ENCODE measurements at places on chromosomes 12 and 14. TPM values are rescaled to one million over a fixed set of nuclear protein-coding genes. Genes with fewer than 3 reads are reported as not detected.

Gene OTOGL
- total RNA-seq, result 0.31 TPM

Gene NFATC4
- 47.3 TPM for total RNA-seq

Gene ADAMTS20
- 4.5 TPM for total RNA-seq

Gene DENR
- total RNA-seq, result 78.1 TPM

Gene CLEC6A
- total RNA-seq, result not detected

Gene EML5
- total RNA-seq, result 0.55 TPM

Gene UNC79
- total RNA-seq, result 2.5 TPM

Gene RIMKLB
- total RNA-seq, result 75.7 TPM

Gene ANKS1B
- 8.5 TPM for total RNA-seq

Gene KLRC4
- total RNA-seq, result not detected

Gene OAS3
- 0.73 TPM for total RNA-seq

Gene EMP1
- total RNA-seq, result 0.65 TPM

DNA sequence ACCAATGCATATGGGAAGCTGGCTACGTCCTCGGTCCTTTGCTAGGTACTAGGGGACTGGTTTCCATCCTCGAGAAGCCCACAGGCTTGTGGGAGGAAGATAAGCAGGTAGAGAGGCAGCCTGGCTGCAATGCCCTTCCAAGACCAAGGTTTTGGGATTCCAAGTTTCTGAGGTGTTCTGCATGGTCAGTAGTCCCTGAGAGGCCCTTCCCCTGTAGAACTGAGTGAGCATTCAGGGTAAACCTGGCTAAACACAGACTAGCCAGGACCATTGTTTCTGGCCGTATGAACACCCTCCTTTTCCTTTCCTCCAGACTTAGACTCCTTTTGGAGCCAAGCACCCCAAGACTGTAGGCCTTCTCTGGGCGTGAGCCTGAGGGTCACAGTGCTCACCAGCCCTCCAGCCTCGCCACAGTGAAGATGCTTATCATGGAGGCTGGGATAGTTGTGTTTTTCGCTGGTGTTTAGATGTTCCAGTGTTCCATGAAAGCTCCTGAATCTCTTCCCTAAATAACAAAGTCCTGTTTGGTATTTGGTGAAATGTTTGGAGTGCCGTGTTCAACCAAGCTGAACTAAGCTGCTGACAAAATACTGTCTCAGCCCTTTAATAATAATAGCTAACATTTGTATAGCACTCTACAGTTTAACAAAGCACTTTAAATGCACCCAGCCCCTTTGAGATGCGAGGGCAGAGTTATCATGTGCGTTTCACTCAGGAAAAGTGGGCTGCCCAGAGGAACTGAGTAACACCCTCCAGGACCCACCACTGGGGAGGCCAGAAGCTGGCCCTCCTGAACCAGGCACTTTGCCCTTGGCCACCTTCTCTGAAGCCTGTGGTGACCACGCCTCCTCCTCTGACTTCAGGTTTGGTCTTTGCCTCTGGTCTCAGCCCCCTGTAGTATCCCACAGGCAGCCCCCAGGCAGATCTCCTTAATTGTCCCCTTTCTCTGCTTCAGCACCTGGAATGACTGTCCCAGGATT is 284.5 kb downstream of the CACNA1C start:
- H3K27me3 ChIP-seq, result no peaks in the 10 kb centered on the region
- no peak for DNase-seq
- H3K4me1 ChIP-seq, result no peaks in the 10 kb centered on the region
- H3K4me3 ChIP-seq, result no peak overlapping the region
- no peaks in the 10 kb centered on the region for H3K36me3 ChIP-seq

DNA sequence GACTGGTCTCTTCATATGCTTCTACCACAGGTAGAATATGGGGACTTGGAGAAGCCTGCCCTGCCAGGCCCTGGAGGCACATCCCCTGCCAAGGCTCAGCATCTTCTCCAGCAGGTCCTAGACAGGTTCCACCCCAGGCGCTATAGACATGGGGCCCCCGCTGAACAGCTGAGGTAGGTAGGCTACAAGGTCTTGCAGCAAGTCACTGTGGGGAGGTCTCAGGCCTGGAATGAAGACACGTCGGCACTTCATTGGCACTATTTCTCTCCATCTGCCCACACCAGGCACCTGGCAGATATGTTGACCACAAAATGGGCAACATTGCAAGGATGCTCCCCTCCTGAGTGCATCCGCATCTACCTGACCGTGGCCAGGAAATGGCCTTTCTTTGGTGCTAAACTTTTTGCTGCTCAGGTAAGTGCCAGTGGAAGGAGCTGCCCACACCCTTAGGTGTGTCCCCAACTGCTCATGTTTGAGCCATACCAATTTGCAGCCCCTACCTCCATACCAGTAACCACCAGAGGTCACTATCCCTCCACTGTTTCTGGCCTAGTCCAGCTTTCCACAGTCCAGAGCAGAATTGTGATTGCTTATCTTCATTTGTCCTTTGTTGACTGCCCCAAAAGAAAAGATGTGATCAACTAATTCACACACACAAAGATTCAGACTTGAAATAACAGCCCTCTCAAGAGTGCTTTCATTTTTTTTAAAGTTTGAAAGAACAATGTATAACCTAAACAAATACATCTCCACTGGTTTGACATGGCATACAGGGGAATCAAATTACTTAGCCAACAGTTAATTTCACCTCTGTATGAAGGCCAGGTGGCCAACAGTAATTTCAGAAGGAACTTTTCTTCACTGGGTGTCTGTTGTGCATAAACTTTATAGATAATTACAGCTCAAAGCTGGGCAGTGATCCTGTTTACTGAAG is 16.1 kb downstream of the PIGH start:
- no peak overlapping the region for H3K4me3 ChIP-seq
- H3K36me3 ChIP-seq, result peaks cover 21% of the 10 kb centered on the region
- no peak overlapping the region for H3K27ac ChIP-seq
- no peak for DNase-seq

GRCh38 chr12:71871116-71871515 is 31.6 kb downstream of the TBC1D15 start:
- no peak overlapping the region for H3K27ac ChIP-seq
- H3K4me3 ChIP-seq, result no peak overlapping the region
- DNase-seq, result no peak
- H3K36me3 ChIP-seq, result no peaks in the 10 kb centered on the region
- no peaks in the 10 kb centered on the region for H3K4me1 ChIP-seq

GRCh38 chr12:42446761-42447160 is 120.8 kb downstream of the PPHLN1 start:
- H3K4me3 ChIP-seq, result no peak overlapping the region
- H3K27ac ChIP-seq, result no peak overlapping the region
- peak; percentile 33 for DNase-seq
- H3K27me3 ChIP-seq, result no peaks in the 10 kb centered on the region
- H3K4me1 ChIP-seq, result no peaks in the 10 kb centered on the region
- peaks cover 14% of the 10 kb centered on the region for H3K36me3 ChIP-seq

DNA sequence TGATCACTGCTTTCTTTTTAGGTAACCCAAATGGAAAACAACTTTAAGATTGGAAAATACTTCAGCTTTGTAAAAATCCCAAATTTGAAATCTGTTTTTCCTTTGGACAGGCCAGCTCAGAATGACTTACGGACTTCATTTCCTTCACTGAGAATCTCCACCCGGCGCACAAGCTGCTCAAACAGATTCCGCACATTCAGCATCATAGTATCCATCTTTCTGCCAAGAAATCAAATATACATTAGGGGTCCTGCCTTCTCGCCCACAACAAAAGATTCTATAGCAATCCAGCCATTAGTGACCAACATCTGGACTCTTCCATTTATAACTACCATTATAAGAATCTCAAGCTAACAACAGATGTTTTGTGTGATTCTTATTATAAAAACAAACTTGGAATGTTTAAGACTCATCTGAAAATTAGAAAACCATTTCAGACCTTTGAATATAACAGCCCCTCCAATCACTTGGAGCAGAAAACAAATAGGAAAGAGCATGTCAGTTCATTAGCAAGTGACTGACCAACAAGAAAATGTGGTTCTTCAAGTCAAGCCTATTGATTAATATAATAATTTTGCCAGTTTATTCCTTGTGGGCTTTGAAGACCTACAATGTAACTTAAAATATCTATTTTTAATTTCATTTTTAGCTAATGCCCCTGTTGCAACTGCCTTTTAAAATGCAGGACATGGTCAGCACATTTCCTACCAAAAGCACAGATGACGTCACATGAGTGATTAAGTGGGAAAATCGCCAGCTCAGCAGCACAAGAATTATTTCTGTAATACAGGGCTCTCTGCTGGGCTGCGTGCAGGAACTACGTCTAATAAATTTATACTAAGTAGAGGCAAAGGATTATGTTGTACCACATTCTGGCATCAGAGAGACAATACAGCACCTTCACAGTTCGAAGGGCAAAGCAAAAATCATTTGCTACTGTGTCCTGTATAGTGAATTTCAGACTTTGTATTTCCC is 8.5 kb downstream of the RACGAP1 start:
- DNase-seq, result no peak
- H3K27ac ChIP-seq, result no peak overlapping the region
- H3K4me1 ChIP-seq, result peaks cover 2% of the 10 kb centered on the region
- H3K36me3 ChIP-seq, result no peaks in the 10 kb centered on the region
- H3K4me3 ChIP-seq, result no peak overlapping the region

GRCh38 chr12:6961695-6962284 is 8.7 kb downstream of the PHB2 start:
- peak; percentile 79 for DNase-seq
- H3K4me3 ChIP-seq, result peak overlapping the region; percentile 90

DNA sequence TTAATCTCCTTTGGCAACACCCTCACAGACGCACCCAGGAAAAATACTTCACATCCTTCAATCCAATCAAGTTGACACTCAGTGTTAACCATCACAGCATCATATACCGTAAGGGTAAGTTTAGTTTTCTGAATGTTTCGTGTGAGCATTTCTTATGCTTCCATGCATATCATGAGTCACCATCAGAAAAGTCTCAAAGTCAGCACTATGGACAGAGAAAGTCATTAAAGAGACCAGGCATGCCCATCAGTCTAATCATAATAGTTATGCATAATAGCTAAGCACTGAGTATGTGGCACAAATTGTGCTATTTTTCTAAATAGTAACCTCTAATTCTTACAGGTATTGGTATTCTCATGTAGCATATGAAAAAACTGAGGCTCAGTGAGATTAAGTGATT is 158.8 kb upstream of the PRMT8 start:
- no peak for DNase-seq
- H3K4me1 ChIP-seq, result peaks cover 3% of the 10 kb centered on the region
- no peak overlapping the region for H3K4me3 ChIP-seq
- no peak overlapping the region for H3K27ac ChIP-seq
- no peaks in the 10 kb centered on the region for H3K36me3 ChIP-seq

- DNase-seq, result no peak
- H3K4me1 ChIP-seq, result no peaks in the 10 kb centered on the region
- H3K4me3 ChIP-seq, result no peak overlapping the region
- H3K27me3 ChIP-seq, result no peaks in the 10 kb centered on the region
- no peak overlapping the region for H3K27ac ChIP-seq
Observed at GRCh38 chr12:87760943-87761342, 268.3 kb downstream of the C12orf50 start.

DNA sequence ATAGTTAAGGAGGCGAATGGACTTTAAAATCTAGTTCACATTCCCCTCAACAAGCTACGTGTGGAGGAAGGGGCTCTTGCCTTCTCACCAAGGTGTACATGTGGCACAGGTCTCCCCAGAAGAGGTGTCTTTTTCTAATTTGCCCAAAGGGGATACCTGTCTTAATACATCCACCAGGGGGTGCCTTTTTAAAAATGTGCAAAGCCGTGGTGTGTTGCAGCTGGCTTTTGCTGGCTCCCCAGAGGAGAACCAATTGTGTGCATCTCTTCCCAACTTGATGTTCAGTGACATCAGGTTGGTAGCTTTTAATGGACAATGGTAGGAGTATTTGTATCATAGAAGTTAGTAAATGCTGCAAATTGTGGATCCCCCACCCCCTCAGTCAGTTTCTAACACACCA is 33.8 kb downstream of the CREBL2 start:
- H3K4me3 ChIP-seq, result no peak overlapping the region
- H3K4me1 ChIP-seq, result peaks cover 2% of the 10 kb centered on the region
- H3K36me3 ChIP-seq, result 0 out of 2 replicates have a peak, but pooled peaks cover 4% of the 10 kb centered on the region
- no peaks in the 10 kb centered on the region for H3K27me3 ChIP-seq

DNA sequence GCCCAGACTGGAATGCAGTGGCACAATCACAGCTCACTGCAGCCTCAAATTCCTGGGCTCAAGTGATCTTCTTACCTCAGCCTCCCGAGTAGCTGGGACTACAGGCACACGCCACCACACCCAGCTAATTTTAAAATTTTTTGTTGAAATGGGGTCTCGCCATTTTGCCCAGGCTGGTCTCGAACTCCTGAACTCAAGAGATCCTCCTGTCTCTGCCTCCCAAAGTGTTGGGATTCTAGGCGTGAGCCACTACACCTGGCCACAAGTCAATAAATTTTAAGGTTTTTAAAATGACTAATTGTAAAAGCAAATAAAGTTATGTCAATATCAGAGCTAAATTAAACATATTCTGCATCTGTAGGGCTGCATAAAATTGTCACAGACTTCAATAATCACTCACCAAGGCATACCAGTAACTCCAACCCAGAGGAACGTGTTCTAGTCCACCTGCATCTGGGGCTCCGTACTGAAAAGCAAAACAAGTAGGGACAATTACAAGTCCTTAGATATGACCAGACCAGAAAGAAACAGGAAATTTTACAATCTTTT is 13.9 kb downstream of the GNS start:
- no peak overlapping the region for H3K4me3 ChIP-seq
- H3K27me3 ChIP-seq, result no peaks in the 10 kb centered on the region
- no peak overlapping the region for H3K27ac ChIP-seq
- no peak for DNase-seq
- no peaks in the 10 kb centered on the region for H3K4me1 ChIP-seq

- H3K36me3 ChIP-seq, result no peaks in the 10 kb centered on the region
- H3K27ac ChIP-seq, result no peak overlapping the region
- no peak overlapping the region for H3K4me3 ChIP-seq
- no peaks in the 10 kb centered on the region for H3K27me3 ChIP-seq
Observed at GRCh38 chr12:119179335-119180021, 747 bp downstream of the HSPB8 start.
